ENCODE measurements at places on chromosomes 11 and 22. TPM values are rescaled to one million over a fixed set of nuclear protein-coding genes. Genes with fewer than 3 reads are reported as not detected.
A peak's percentile ranks its signal among the peaks of the same experiment; 100 is the strongest.

The OR51B5 gene
- total RNA-seq: not detected

The NFAM1 gene
- total RNA-seq: under 0.01 TPM

DNA sequence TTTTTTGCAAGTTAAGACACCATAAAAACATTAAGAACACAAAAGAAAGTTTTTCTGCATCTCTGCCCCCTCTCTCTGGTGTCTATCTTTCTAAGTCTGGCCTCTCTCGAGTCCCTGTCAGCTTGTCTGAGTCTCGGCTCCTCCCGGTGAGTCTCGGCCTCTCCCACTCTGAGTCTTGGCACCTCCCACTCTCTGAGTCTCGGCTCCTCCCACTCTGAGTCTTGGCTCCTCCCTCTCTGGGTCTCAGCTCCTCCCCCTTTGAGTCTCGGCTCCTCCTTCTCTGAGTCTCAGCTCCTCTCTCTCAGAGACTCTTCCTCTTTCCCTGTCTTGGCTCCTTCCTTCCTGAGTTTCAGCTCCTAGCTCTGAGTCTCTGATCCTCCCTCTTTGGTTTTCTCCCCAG, 72.5 kb upstream of the AMPD3 start:
- no peak overlapping the region for H3K4me3 ChIP-seq
- no peak for DNase-seq
- H3K27ac ChIP-seq: peak overlapping the region; percentile 43
- no peaks in the 10 kb centered on the region for H3K27me3 ChIP-seq

GRCh38 chr11:33248416-33248971, 8.7 kb upstream of the HIPK3 start:
- H3K36me3 ChIP-seq: no peaks in the 10 kb centered on the region
- DNase-seq: peak; percentile 92
- H3K27me3 ChIP-seq: no peaks in the 10 kb centered on the region
- H3K27ac ChIP-seq: no peak overlapping the region
- H3K4me3 ChIP-seq: no peak overlapping the region

- H3K4me1 ChIP-seq: no peaks in the 10 kb centered on the region
- DNase-seq: peak; percentile 57
- no peak overlapping the region for H3K4me3 ChIP-seq
- H3K36me3 ChIP-seq: no peaks in the 10 kb centered on the region
- no peak overlapping the region for H3K27ac ChIP-seq
These were observed 74.9 kb upstream of the RAG2 start for GRCh38 chr11:36672815-36673450.

- H3K27ac ChIP-seq: no peak overlapping the region
- peaks cover 21% of the 10 kb centered on the region for H3K27me3 ChIP-seq
- peaks cover 15% of the 10 kb centered on the region for H3K4me1 ChIP-seq
- DNase-seq: peak; percentile 38
- H3K4me3 ChIP-seq: no peak overlapping the region
- no peaks in the 10 kb centered on the region for H3K36me3 ChIP-seq
These were observed 73.0 kb upstream of the PHF21B start for GRCh38 chr22:45082795-45083194.

DNA sequence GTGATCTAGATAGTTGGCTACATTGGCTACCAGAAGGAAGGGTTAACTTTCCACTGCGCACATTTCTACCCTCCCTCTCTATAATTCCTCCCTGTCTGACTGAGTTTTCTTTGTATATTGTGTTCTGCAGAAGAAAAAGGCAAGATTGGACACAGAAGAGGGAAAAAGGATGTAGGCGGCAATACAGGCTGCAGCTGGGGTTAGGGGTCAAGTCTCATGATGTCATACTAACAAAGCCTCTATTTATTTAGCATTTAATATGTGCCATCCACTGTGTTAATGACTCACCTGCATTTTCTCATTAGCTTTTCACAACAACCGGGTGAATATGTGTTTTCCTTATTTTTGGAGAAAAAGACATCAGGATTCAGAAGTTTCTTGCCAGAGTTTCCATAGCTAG, 2.0 kb downstream of the FAM83F start:
- no peaks in the 10 kb centered on the region for H3K4me1 ChIP-seq
- DNase-seq: no peak
- H3K27me3 ChIP-seq: peaks cover 33% of the 10 kb centered on the region
- H3K27ac ChIP-seq: no peak overlapping the region
- H3K4me3 ChIP-seq: no peak overlapping the region

Data from osteoblast (primary cell).